Left kidney (tissue), 8 donors: ENCODE measurements at places on chromosomes 6 and 20. TPM values are rescaled to one million over a fixed set of nuclear protein-coding genes. Genes with fewer than 3 reads are reported as not detected.

SLX4IP gene
- polyA plus RNA-seq, result 12.6 TPM

TMEM30A gene
- 133 TPM for polyA plus RNA-seq

TRIM15 gene
- polyA plus RNA-seq, result 0.08 TPM

TTI1 gene
- 38.4 TPM for polyA plus RNA-seq

PLCB4 gene
- polyA plus RNA-seq, result 18.9 TPM

FOXS1 gene
- polyA plus RNA-seq, result 3.9 TPM

MYT1 gene
- polyA plus RNA-seq, result 0.33 TPM

SLC16A10 gene
- 34.1 TPM for polyA plus RNA-seq

PNLDC1 gene
- 0.07 TPM for polyA plus RNA-seq

CST5 gene
- 0.18 TPM for polyA plus RNA-seq

CEP250 gene
- 66.0 TPM for polyA plus RNA-seq

PPP1R14C gene
- polyA plus RNA-seq, result 21.6 TPM

MAPK13 gene
- polyA plus RNA-seq, result 23.2 TPM

TGM3 gene
- polyA plus RNA-seq, result 0.43 TPM

CLDN20 gene
- polyA plus RNA-seq, result 3.3 TPM

HSPA12B gene
- polyA plus RNA-seq, result 11.5 TPM

BIRC7 gene
- polyA plus RNA-seq, result 0.37 TPM

AIF1 gene
- 60.5 TPM for polyA plus RNA-seq

ATP9A gene
- polyA plus RNA-seq, result 62.4 TPM

SAMD5 gene
- 19.4 TPM for polyA plus RNA-seq

STMN3 gene
- polyA plus RNA-seq, result 22.7 TPM

GRIK2 gene
- 16.5 TPM for polyA plus RNA-seq

IL17F gene
- polyA plus RNA-seq, result 0.40 TPM

RAD21L1 gene
- polyA plus RNA-seq, result not detected

GJA1 gene
- 73.1 TPM for polyA plus RNA-seq

ADGRF5 gene
- polyA plus RNA-seq, result 25.5 TPM

WFDC12 gene
- not detected for polyA plus RNA-seq

HUS1B gene
- not detected for polyA plus RNA-seq

CPXM1 gene
- 224 TPM for polyA plus RNA-seq

TNXB gene
- polyA plus RNA-seq, result 4.7 TPM

ALDH8A1 gene
- 30.9 TPM for polyA plus RNA-seq

OPRL1 gene
- 1.1 TPM for polyA plus RNA-seq

SAMD10 gene
- 7.5 TPM for polyA plus RNA-seq

LIN28B gene
- 0.40 TPM for polyA plus RNA-seq

ARMC2 gene
- polyA plus RNA-seq, result 15.7 TPM

LY6G6F gene
- 0.32 TPM for polyA plus RNA-seq

SS18L1 gene
- 26.1 TPM for polyA plus RNA-seq
